Sigmoid colon (tissue), 7 donors: ENCODE measurements at places on chromosomes 3 and 15. TPM values are rescaled to one million over a fixed set of nuclear protein-coding genes. Genes with fewer than 3 reads are reported as not detected.

DNA sequence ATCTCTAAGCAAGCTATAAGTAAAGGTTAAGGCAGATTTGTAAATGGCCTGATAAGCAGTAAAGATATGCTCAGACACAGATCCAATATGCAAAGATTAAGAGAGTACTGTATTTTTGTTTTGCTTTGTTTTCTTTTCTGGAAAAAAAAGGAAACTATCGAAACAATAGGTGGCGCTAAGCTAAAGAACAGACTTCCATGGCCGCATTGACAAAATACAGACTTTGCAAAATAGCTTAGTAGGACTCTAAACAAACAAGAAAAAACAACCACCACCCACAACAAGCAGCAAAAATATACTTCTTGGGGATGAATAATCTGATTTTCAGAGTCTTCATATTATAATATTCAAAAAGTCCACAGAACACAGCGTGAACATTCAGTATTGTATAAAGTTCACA is 758.4 kb upstream of the ROBO1 start:
- DNase-seq = no peak

GRCh38 chr15:35444557-35445204 is 101.3 kb downstream of the DPH6 start:
- DNase-seq = no peak

- no peak for DNase-seq
Measured at GRCh38 chr3:16404349-16404895, 109.1 kb downstream of the RFTN1 start.

DNA sequence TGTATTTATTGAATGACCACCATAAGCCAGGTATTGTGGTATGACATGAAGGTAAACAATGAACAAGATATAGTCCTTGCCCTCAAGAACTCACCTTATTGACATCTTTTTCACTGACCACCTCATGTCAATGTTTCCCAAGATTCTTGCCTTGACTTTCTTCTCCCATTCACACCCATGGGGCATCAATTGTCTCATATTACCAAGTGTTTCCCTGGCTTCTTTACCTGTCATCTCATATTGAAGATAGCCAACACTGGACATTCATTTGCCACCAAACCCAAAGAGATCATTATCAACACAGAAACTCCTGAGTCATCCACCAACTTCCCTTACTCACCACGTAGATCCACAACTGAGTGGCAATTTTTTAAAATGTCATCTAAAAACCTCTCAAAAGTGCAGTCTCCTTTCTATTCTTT is 2.2 kb downstream of the EFHB start:
- DNase-seq = no peak

DNA sequence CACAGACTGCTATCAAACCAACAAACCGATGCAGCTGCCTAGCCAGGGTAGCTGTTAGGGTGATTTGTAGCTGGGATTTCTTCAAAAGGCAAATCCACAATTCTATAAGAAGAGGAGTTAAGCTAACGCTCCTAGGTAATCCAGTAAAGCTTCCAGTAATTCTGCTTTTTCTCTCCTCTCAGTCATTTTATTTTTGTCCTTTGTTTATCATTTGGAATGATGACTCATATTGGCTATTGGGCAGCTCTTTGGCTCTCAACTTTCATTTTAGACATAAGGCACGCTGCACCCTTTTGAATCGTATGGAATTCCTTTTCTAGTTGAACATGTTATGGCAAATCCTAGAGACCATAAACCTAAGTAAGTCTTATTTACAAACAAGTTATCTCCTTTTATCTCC is 53.2 kb upstream of the PPARG start:
- DNase-seq = no peak

- DNase-seq = no peak
Measured at GRCh38 chr3:63807961-63808565, 11.0 kb upstream of the C3orf49 start.

DNA sequence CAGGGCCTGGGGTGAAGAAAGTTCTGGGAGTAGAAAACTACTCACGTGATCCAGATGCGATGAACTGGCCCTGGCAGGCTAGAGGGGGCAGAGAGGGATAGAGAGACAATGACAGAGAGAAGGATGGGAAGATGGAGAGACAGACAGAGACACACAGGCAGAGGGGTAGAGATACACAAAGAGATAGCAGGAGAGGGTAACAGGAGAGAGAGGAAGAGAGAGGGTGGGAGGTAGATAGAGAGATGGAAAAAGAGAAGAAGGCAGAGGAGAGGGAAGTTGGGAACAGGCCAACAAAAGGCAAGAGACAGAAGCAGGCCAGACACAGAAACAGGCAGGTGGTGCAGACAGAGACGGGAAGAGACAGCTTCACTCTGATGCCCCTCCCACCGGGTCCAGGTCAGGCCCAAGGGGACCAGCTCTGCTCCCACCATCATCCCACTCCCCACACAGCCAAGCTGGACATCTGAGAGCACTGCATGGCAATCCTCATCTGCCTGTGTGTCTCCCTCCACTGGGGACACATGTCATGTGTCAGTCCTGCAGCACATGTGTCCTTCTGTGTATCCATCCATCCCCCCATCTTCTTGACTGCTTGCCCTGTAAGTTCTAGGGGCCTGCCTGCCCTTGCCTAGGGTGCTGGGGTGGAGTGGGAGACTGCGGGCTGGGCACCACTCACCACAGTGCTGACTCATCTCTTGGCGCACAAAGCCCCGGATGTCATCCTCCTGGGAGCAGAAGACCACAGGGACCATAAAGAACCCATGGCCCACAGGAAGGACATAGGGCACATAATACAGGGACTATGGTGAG is 2.2 kb upstream of the UCN2 start:
- DNase-seq = no peak

GRCh38 chr3:103991461-103992115 is 1375.1 kb upstream of the ALCAM start:
- no peak for DNase-seq

- DNase-seq = no peak
Measured at GRCh38 chr3:131669600-131669999, 166.8 kb upstream of the MRPL3 start.

DNA sequence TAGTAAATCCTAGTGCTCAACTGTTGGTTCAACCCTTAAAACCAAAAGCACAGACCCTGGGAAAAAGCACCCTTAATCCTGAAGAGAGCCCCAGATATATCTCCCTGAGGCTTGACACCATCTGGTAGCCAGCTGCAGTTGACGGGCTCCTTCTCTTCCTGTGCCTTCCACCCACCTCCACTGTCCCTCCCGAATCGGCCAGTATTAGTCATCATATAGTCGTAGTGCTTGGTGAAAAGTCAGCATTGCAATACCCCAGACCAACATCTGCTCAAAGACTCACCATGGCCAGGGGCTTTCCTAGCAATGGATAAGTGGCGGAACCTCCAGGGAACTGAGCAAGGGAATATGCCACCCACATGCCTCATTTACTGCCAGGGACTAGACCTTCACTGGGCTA is 125.6 kb upstream of the CRBN start:
- no peak for DNase-seq

DNA sequence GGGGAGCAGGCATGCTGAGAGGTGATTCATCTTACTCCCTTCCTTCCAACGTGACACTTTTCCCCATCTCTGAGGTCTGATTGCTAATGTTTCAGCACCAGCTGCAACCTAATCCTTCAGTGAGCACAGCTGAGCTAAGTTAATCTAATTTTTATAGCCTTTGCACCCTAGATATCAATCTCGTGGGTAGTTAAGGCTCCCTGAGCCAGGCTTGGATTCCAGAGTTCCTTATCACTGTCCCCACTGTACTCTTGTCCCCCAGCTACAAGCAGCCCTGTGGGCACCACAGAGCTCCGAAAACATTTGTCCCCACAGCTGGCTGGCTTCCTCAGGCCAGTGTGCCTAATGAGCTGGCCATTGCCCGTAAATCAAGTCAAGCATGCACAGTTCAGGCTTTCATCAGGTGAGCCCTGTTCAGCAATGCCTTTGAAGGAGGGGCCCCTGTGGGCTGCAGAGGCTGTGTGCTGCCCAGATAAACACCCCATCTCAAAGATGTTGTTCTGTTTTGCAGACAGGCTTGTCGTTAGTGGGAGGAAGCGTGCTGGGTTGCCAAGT is 376.9 kb upstream of the RASGRP1 start:
- DNase-seq = no peak

GRCh38 chr3:192921793-192922192 is 4.1 kb upstream of the MB21D2 start:
- DNase-seq = no peak

DNA sequence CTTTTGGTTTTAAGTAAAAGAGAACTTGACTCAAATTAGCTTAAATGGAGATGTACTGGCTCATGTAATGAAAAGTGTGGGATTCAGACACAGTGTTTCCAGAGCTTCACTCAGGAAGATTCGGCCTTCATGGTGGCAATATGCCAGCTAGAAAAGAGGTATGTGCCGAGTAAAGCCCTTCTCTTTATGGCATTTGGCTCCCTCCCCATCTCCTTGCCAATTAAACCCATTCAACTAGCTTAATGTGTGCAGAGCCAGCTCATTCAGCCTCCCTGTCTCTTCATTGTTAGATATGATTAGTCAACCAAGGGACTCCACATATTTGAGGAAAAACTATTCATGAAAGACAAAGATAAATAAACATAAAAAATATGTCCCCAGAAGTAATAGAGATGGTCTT is 15.0 kb upstream of the TRANK1 start:
- no peak for DNase-seq

- peak; percentile 43 for DNase-seq
Measured at GRCh38 chr15:101047301-101047781, 128.2 kb downstream of the LRRK1 start.

GRCh38 chr3:67897351-67898336 is 243.2 kb upstream of the SUCLG2 start:
- DNase-seq = no peak

DNA sequence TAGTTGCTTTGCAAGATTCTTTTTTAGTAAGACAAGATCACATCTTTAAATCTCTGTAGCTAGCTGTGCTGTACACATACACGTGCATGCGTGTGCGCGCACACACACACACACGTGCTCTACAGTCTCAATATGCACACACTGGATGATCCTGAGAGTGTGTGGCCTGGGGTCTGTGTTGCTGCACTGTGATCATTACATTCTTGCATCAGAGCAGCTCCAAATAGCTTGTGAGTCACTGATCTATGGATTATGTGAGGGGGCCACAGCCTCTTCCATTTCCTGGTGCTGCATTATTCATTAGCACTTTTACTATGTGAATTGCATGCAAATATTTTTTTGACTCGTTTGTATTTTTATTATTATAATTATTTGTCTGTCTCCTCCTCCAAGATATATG is 34.6 kb downstream of the MCTP2 start:
- no peak for DNase-seq

- DNase-seq = no peak
Measured at GRCh38 chr15:99721104-99721778, 12.0 kb downstream of the LYSMD4 start.

DNA sequence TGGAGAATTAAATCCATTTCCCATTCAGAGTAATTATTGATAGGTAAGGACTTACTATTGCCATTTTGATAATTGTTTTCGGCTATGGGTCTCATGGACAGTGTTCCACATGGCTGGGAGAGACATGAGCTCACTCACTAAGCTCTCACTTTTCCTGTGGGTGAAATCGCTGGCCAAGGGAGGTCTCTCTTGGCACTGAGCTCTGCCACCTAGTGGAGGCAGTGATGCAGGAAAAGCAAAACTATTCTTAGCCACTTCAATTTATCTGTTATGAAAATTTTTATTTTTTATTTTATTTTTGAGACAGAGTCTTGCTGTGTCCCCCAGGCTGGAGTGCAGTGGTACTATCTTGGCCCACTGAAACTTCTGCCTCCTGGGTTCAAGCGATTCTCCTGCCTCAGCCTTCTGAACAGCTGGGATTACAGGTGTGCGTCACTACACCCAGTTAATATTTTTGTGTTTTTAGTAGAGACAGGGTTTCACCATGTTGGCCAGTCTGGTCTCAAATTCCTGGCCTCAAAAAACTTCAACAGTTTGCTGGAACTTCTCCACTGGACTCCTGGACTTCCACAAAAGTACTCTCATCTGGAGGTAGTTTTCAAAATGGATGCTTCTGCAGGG is 4.7 kb upstream of the RNF13 start:
- DNase-seq = peak; percentile 83

DNA sequence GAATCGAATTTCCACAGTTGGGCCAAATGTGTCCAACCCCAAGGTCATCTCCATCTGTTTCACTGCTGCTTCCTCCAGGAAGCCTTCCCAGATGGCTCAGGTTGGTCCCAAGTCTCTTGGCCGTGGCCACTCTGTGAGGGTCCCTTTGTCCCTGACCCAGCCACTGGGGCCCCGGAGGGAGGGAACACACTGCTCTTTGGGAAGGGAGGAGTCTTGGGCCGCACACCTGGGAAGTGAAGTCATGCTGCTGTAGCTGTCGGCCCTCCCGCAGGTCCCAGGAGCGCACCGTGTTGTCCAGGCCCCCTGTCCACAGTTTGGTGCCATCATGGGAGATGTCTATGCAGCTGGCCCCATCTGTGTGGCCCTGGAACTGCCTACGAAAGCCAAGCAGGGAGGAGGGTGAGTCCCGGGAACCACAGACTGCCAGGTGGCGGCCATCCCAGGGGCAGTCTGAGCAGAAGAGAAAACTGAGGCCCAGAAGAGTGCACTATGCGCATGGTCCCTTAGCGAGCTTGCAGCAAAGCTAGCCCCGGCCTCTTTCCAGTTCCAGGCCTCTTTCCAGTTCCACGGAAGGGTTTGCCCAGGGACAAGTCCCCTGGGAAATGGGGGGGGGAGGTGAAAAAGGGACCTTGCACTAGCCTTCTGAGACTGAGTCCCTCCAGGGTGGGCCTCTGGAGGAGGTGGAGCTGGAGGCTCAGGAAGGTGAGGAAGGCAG is 44.6 kb downstream of the TLE3 start:
- peak; percentile 61 for DNase-seq

DNA sequence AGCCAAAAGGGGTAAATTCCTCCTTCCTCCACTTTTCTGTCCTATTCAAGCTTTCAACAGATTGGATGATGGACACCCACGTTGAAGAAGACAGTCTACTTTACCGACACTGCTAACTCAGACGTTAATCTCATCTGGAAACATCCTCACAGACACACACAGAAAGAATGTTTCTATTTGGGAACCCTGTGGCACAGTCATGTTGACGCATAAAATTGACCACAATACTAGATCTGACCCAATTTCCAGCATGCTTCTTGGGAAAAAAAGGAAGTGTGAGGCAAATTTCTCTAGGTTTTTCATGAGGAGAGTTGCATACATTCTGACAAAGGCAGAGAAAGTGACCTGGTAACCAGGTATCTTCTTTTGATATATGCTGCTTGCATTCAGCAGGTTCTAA is 594.1 kb downstream of the FGF12 start:
- DNase-seq = no peak

DNA sequence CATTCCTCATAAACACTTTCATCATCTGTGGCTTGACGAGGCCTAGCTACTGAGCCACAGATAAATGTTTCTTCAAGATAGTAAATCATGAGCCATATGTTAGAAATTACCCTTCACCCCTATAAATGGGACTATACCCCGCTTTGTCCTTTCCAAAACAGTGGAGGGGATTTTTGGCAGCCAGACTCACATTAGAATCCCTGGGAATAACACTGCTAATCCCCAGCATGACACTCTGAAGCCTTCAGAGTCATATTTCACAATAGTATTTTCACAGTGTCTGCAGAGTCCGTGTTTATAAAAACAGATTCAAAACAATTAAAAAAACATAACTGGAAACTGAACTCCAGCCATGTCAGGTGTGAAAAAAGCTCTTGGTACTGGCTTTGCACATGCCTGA is 271.6 kb downstream of the ERC2 start:
- no peak for DNase-seq

The TTC21A gene
- 4.3 TPM for total RNA-seq

The VGLL4 gene
- 56.5 TPM for total RNA-seq

The ERICH6 gene
- not detected for total RNA-seq

The TNFAIP8L3 gene
- 7.9 TPM for total RNA-seq

The RASGRP1 gene
- total RNA-seq = not detected

The PLIN1 gene
- total RNA-seq = 1.8 TPM

The CPN2 gene
- total RNA-seq = not detected

The GABRA5 gene
- 1.1 TPM for total RNA-seq

The ETV5 gene
- 5.8 TPM for total RNA-seq
